Activated T-cell treated with anti-CD3 and anti-CD28 coated beads for 1 hour (primary cell): ENCODE measurements at places on chromosomes 12 and 14.

DNA sequence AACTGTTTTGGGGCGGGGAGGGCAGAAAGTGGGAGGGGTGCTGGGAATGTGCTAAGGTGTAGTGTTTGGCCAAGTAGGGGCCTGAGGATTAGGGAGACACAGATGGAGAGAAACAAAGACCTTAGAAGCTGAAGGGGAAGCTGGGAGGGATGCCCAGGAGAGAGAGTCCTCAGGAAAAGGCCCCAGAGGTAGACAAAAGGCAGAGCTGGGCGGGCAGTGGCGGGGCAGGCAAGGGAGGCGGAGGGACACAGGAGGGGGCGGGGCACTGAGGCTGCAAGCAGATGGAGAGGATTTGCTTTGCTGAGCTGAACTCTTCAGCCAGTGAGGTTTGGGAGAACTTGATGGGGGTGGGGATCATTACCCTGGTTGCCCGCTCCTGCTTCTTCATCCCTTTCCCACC lies 2.8 kb downstream of the PTMS start:
- DNase-seq: no peak

- DNase-seq: no peak
Observed at GRCh38 chr12:116837097-116837496, 44.1 kb downstream of the HRK start.

GRCh38 chr12:69996241-69996640 lies 171.2 kb downstream of the MYRFL start:
- DNase-seq: no peak

GRCh38 chr12:17333287-17333686 lies 727.3 kb upstream of the LMO3 start:
- DNase-seq: no peak

DNA sequence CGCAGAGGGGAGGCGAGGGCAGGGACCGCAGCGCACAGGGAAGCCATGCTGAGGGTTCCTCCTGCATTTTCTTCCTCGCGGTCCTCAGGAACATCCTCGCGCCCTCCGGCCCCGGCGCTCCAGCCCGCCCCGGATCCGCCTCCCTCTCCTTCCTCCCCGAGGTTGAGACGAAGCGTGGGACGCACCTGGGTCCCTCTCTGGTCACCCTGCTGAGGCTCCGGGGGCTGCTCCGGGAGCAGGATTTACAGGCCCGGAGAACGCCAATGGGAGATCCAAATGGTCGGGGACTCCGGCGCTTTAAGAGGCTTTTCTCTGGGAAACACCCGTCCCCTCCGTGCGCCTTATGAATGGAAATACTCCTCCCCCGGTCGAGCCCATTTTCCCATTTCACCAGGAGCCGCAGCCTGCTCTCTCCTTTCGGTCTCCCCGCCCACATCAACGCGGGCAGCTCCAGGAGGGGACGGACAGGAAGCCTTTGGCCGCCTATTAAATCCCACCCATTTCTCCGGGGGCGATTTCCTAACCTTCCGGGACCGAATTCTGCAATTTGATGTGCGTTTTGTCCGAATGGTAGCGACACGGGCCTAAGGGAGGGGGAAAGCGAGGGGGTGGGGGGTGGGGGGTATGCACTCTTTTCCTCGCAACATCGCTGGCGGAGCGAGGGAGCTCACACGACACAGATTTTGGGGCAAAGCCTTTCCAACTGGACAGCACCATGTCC lies at the start of gene UNC79:
Gene UNC79 (plus strand): TSS at position 625 of the 721 bp plus-strand sequence. CDS start 91 bp downstream, at position 716.
- DNase-seq: no peak

DNA sequence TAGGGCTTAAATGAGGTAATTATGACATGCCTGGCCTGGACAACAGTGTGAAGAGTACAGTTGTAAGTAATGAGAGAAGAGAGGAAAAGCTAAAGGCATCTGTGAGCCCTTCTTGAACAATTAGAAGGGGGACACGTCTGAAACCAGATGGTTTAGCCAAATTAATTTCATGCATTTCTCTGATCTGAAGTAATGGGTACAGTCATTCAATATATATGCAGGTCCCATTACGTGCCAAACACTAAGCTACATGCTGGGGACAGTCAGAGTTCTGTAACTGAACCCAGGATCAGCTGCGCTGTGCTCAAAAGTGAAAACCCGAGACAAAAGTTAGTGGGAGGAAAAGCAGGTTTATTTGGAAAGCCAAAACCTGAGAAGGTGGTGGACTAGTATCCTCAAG lies 207.2 kb upstream of the TMTC1 start:
- no peak for DNase-seq

GRCh38 chr12:46145881-46146280 lies 123.0 kb downstream of the SLC38A1 start:
- DNase-seq: no peak

DNA sequence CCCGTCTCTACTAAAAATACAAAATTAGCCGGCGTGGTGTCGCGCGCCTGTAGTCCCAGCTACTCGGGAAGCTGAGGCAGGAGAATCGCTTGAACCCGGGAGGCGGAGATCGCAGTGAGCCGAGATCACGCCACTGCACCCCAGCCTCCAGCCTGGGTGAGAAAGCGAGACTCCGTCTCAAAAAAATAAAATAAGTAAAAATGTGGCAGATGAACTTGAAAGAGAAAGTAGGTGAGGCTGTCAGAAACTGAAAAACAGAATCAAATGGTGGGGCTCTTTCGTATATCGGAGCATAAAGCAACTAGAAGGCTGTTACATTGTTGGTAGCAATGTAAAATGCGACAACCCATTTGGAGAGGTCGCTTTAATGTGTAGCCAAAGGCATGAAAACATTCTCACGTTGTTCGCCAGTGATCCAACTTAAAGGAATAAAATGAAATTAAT lies 767 bp upstream of the CCNT1 start:
- no peak for DNase-seq
